ENCODE measurements at places on chromosomes 4 and X. TPM values are rescaled to one million over a fixed set of nuclear protein-coding genes. Genes with fewer than 3 reads are reported as not detected.

The ARR3 gene
- not detected for total RNA-seq

The MAGEH1 gene
- 60.4 TPM for total RNA-seq

The NDP gene
- total RNA-seq: not detected

The TLR10 gene
- total RNA-seq: not detected

The COX7B2 gene
- not detected for total RNA-seq

The SLC6A14 gene
- not detected for total RNA-seq

The PCSK1N gene
- total RNA-seq: 112 TPM

The NUDT11 gene
- 10.9 TPM for total RNA-seq

The RTL3 gene
- total RNA-seq: not detected

The MAGEA2B gene
- total RNA-seq: not detected

The RTL9 gene
- 0.07 TPM for total RNA-seq

The AMER1 gene
- 0.84 TPM for total RNA-seq

The RAB40A gene
- total RNA-seq: not detected

The IRF2 gene
- 47.1 TPM for total RNA-seq
